Naive B cell (primary cell): ENCODE measurements at places on chromosomes 4 and X. TPM values are rescaled to one million over a fixed set of nuclear protein-coding genes. Genes with fewer than 3 reads are reported as not detected.

The PAGE2B gene
- polyA plus RNA-seq: not detected

The CCDC120 gene
- 0.79 TPM for polyA plus RNA-seq

The EGF gene
- polyA plus RNA-seq: 0.36 TPM

The MAGEA8 gene
- polyA plus RNA-seq: not detected

The GABRE gene
- not detected for polyA plus RNA-seq

The HTT gene
- polyA plus RNA-seq: 14.9 TPM

The STPG2 gene
- polyA plus RNA-seq: not detected

The CHIC1 gene
- 2.2 TPM for polyA plus RNA-seq

The F8A3 gene
- polyA plus RNA-seq: 2.4 TPM

The CFAP299 gene
- not detected for polyA plus RNA-seq

The HCFC1 gene
- 6.7 TPM for polyA plus RNA-seq

The KDM6A gene
- 21.1 TPM for polyA plus RNA-seq

The STK32B gene
- polyA plus RNA-seq: not detected

The ZCCHC18 gene
- polyA plus RNA-seq: 21.5 TPM

The SYN1 gene
- not detected for polyA plus RNA-seq

The TBX22 gene
- polyA plus RNA-seq: not detected

The SULT1B1 gene
- not detected for polyA plus RNA-seq

The RASL11B gene
- not detected for polyA plus RNA-seq

The ARX gene
- not detected for polyA plus RNA-seq

The COX7B2 gene
- polyA plus RNA-seq: not detected

The OPRPN gene
- not detected for polyA plus RNA-seq

The PLXNB3 gene
- polyA plus RNA-seq: not detected

The RAP1GDS1 gene
- 37.1 TPM for polyA plus RNA-seq

The NAP1L5 gene
- polyA plus RNA-seq: not detected

The CSAG1 gene
- polyA plus RNA-seq: not detected

The PPEF2 gene
- not detected for polyA plus RNA-seq

The C1GALT1C1 gene
- polyA plus RNA-seq: 9.4 TPM

The BTC gene
- polyA plus RNA-seq: not detected

The NXF2B gene
- not detected for polyA plus RNA-seq

The GYG2 gene
- polyA plus RNA-seq: not detected
